Activated CD8-positive, alpha-beta memory T cell treated with anti-CD3 and anti-CD28 coated beads, Interleukin-2, amount 50 U/mL, for 48 hours (primary cell): ENCODE measurements at places on chromosomes 7 and 10.

- no peak for DNase-seq
Observed at GRCh38 chr10:14670551-14671240, 104.0 kb downstream of the FAM107B start.

- no peak for DNase-seq
Observed at GRCh38 chr7:48173756-48174382, 2.6 kb downstream of the ABCA13 start.

GRCh38 chr10:86285136-86285790 lies 81.3 kb downstream of the GRID1 start:
- DNase-seq = peak; percentile 42

DNA sequence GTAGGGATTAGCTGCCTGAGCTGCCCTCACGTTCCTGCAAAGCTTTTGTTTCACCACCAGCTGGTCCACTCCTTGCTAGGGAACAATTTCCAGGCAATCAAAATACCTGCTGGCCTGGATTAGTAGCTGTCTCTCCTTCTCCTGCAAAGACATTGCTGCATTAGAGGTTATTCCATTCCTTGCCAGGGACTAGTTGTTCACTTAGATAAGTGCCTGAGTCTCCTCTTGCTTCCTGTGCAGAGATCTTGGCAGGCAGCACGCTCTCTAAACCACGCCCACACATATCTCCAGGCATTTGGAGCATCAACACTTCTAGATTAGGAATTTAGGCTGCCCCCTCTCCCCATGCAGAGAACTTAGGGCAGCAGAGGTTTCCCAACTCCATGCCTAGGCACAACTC lies 150.4 kb upstream of the SMIM30 start:
- DNase-seq = no peak

DNA sequence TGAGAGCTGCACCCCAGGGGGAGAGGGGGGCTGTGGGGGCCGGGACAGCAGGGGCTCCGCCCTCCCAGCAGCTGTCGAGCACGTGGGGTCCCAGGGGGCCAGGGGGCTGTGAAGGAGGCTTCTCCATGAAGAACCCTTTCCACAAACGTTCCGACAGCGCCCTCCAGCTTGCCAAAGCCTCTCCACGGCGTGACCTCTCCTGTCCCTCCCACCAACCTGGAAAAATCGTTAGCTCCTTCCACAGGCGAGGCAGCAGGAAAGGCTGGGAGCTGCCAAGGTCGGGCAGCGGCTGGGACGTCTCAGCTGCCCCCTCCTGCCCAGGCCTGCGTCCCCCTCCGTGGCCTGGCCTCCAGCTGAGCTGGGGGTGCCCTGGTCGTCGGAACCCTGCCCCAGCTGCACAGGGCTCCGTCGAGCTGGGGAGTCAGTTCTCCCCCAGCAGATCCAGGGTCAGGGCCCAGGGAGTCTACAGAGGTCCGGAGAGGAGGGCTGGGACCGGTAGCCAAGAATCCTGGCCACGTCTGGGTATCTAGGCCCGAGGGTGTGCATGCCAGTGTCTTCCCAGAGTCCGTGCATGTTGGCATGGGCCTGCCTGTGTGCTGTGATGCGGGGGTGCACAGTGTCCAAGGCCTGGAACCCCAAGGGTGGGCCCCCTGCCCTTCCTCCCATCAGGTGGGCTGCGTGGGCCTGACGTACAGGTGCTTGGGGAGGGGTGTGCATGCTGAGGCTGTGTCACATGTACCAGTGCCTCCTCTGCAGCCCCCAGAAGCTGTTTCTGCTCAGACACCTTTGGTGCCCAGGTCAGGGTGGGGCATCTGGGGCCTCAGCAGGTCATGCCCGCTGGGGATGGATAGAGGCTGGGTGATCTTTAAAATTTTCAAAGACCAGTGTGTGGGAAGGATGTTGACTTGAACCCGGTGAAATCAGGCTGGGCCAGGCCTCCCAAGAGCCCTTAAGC lies 66.5 kb downstream of the UNCX start:
- DNase-seq = no peak

GRCh38 chr10:13842117-13842516 lies 255.4 kb downstream of the PRPF18 start:
- DNase-seq = no peak

- DNase-seq = no peak
Observed at GRCh38 chr10:35781643-35782035, 139.5 kb upstream of the FZD8 start.

- DNase-seq = no peak
Observed at GRCh38 chr10:79940431-79940830, 8.5 kb downstream of the SFTPD start.

DNA sequence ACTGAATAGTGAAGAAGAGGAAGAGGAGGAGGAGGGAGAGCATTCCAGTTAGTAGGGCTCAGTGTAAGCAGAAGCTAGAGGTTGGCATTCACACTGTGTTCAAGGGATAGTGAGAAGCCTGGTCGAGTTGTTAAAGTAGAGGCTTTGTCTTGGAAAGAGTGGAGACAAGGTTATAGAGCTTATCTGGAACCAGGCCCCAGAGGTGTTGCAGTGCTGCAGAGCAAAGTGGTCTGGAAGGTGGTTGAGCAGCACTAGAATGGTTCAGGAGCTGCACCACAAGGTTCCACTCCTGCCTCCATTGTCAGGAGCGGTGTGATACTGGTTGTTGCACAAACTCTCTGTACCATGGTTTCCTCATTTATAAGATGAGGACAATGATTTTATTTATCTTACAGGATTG lies 8.8 kb upstream of the PCGF5 start:
- DNase-seq = no peak

DNA sequence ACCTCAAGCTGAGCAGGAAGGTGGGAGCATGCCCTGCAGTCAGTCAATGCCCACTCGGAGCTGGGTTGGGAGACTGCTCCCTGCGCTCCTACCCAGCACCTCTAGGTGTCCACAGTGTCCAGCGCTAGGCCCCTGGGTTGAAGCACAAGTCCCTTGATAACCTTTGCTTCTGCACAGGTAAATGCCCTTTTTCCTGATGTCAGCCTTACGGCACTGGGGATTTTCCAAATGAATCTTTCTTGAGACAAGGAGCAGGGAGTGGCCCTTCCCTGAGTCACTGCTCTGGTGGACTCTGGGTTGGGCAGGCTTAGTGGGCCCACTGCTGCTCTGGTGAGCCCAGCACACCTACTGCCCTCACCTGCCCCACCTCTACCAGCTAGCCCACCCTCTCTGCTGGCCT lies 61.9 kb upstream of the OPN4 start:
- DNase-seq = no peak

DNA sequence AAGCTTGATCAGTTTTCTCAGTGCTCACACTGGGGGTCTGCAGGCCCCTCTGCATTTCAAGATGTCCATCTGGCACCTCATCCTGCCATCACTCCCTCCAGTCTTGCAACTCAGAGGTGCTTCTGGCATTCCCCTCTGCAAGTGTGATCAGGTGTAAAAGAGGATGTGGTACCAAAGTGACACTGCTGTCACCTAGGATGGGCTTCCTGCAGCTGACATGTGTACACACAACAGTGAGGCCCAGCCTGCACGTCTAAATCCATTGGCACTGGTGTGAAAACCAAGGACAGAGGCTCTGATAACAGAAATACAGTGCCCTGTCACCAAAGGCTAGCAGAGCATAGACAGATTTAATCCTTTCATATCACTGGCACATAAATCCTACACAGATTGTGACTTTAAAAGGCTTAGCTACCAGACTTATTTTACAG lies 162.5 kb upstream of the CELF2 start:
- DNase-seq = no peak

GRCh38 chr10:91410638-91411371 lies 661 bp downstream of the HECTD2 start:
- no peak for DNase-seq

DNA sequence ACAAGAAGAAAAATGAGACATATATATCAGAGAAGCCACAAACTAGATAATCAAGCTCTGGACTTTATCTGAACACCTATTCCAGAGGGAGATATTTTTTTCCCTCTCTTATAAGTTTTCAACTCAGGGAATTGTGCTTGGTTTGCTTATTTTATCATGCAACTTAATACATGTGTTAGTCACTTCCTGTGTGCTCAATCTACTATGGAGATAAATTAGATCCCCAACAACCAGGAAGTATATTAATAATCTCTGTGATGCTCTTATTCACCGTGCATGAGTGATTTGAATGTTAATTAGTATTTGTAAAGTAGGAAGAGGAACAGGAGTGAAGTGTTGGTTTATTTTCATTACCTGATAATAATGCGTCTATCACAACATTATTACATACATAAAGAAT lies 38.8 kb upstream of the ZNF365 start:
- no peak for DNase-seq

DNA sequence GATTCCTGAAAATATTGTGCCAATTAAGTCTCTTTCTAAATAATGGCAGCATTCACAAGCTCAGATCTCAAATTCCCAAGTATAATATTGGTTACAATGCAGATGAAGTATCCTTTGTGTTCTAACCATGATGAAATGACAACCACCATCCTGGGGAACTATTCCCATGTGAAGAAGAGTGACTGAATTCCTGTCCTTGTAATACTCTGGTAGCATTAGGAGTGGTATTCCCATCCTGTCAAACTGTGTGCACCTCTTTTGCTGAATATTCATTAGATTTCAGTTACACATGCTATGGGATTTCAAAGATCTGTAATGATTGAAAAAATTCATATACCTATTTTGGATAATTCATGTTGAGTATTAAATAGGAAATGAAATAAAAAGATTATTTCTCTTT lies 86.1 kb upstream of the SMIM30 start:
- DNase-seq = no peak

GRCh38 chr7:128233471-128233870 lies 7.6 kb upstream of the LEP start:
- DNase-seq = no peak

DNA sequence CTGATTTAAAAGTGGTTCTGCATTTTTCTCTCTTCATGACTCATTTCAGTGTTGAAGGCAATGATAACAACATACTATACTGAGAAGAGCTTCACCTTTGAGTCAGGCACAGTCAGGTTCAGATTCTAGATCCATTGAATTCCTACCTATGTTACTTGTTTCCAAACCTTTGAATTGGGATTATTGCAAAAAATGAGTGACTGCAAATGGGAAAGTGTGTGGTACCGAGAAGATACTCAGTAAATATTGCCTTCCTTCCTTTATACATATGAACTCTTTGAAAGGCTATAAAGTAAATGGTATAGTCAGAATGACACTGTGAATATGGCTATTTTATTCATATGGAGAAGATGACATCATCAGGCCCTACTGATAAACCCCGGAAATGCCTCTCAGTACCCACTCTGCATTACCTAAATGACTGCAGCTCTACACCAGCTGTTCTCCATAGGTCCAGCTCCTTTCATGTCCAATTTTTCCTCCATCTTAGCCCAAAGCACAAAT lies 66.7 kb upstream of the FGL2 start:
- DNase-seq = no peak
